Activated CD4-positive, CD25-positive, alpha-beta regulatory T cell treated with anti-CD3 and anti-CD28 coated beads, Interleukin-2, amount 50 U/mL, for 16 hours (primary cell): ENCODE measurements at places on chromosomes 12 and 14.

- no peak for DNase-seq
Measured at GRCh38 chr12:81245458-81245857, 167.6 kb downstream of the ACSS3 start.

DNA sequence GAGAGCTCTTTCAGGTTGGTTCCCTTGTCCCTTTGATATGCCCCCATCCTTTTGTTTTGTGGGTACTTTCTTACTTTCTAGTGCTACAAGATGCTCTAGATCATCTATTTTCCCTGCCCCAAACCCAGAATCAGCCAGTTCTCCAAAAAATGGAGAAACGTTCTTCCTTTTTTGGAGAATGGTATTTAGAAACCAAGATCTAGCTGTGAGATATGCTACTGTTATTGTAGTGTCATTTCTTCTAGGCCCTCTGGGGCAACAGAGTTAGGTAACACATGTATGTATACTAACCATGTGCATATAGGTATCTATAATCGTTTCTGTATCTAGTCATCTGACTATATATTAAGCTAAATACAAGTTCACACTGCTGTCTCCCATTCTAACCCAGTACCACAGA lies 6.9 kb upstream of the IGFBP6 start:
- DNase-seq = no peak

DNA sequence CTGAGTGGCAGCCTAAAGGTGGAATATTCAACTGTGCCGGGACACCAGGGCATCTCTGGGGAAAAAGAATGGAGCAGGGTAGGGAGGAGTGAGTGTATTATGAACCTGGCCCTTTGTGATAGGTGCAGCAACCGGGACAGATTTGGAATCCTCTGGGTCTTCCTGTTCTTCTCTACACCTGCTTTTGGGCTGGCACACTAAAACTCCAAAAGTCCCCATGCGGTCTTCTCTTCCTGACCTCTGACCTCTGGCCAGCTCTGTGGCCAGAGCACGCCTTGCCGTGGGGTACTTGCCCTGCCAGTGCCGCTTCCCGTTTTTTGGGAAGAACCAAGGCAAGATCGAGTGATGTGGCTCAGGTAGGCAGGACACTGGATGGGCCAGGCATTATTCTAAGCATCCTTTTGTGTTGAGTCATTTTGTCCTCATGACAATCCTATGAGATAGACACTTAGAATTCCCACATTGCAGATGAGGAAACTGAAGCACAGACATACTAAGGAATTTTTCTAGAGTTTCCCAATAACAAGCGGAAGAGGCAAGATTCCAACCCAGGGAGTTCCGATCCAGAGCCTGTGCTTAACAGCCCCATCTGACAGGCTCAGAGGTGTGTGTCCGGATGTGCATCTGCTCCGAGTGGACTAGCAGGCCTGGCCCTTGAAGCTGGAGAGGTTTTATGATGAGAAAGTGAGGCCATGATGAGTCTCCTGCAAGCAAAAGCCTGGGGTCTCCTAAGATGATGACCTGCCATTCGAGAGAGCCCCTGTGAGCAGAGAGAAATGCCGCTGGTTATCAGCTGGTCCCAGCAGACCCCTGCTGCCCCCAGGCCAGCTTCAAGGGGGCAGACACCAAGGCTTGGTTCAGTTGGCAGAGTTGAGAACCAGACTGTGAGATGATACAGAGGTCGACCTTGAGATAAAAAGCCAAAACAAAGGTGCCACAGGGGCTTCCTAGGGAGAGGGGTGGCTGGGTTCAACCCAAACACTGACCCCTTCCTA lies 67.9 kb upstream of the ESRRB start:
- no peak for DNase-seq

DNA sequence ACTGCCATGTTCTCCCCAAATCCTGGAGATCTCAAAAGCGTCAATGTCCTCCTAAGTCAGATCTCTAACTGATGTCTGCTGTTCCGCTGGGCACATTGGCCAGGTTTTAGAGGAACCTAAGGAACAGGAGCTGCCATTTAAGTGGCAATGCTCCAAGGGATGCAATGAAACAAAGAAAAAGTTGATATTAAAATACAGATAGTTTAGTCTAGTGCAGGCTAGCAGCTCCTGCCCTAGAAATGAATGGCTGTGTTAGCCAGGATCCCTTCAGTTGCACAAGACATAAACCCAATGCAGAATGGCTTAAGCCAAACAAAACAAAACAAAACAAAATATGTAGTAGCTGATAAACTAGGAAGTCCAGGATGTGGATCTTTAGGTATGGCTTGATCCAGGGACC lies 144.1 kb downstream of the HMGA2 start:
- DNase-seq = no peak
